ENCODE measurements at places on chromosomes 2 and 18. TPM values are rescaled to one million over a fixed set of nuclear protein-coding genes. Genes with fewer than 3 reads are reported as not detected.

DNA sequence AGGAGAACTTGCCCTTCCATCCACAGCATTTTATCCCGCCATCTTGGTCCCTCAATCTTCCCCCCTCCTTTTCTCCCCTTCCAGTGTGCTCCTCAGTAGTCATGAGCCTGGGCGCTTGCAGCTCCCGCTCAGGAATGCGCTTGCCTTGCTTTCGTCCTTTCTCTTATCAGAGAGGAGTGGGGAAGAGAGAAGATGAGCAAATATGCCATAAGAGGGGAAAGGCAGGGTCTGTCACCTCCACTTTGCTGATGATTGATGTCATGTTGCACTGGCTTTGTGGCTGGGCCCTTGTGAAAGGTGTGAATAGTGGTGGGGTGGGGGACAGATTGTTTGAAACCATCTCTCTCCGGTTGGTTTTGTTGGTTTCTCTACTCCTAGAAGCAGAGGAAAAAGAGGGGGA, 569.3 kb downstream of the TNS1 start:
- no peak for ATAC-seq

GRCh38 chr2:179822540-179822939, 38.9 kb downstream of the ZNF385B start:
- no peak for ATAC-seq

The GREB1 gene
- total RNA-seq: 1.0 TPM

The HSBP1L1 gene
- total RNA-seq: 9.2 TPM

DNA sequence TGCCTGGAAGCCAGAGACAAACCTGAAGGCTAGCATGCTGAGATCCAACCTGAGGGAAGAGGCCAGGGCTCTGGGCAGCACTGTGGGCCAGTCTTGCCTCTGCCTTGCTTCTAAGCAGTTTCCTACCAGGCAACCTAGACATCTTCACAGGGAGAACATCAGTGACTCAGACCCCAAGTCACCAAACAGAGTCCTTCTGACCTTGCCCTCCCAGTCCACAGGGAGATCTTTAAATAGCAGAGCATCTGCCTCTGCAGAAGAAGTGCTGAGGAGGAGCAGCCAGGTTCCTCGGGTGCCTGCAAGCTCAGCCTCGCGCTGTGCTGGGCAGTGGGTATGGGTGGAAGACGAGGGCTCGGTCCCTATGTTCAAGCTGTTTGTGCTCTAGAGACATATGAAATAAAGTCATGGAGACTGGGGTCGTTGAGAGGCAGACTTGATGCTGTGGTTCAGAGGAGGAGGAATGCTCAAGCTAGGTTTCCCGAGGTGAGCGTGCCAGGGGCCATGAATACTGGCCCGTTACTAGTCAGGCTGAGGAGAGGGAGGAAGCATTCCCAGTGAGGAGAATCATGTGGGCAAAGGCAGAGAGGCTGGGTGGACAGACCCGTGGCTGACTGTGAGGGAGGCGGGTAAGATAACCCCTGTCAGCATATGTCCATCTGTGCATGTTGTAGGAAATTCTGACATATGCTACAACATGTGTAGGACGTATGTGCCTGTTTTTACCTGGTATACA, 66.5 kb downstream of the BOLA3 start:
- no peak for ATAC-seq

The MTCL1 gene
- 0.64 TPM for total RNA-seq

The ITGB1BP1 gene
- 310 TPM for total RNA-seq

DNA sequence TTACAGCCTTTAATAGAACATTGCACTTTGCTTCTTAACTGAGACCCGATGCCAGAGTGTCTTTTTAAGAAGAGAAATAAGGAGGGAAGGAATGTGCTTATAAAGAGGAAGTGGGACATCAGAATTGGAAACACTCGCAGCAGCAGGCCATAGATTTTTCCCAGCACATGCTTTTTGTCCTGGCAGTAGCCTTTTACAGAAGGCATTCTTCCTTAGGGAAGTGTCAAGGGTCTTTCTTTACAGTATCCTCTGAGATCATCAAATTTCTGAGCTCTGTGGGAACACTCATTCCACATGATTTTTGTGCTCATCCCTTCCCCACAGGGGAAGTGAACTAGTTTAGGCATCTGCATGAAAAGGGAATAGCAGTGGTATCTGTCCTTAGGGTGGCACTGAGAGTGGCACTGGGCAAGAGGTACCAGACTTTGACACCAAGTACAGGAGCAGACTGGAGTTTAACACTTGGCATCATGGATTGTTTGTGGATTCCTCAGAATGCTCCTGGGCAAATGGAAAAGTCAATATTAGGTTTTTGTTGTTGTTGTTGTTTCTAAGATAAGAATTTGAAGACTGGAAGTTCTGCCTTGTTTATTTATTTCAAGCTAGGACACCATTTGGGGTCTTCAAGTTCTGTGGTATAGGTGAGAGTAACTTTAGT, 4.1 kb downstream of the MYO1B start:
- ATAC-seq: no peak

DNA sequence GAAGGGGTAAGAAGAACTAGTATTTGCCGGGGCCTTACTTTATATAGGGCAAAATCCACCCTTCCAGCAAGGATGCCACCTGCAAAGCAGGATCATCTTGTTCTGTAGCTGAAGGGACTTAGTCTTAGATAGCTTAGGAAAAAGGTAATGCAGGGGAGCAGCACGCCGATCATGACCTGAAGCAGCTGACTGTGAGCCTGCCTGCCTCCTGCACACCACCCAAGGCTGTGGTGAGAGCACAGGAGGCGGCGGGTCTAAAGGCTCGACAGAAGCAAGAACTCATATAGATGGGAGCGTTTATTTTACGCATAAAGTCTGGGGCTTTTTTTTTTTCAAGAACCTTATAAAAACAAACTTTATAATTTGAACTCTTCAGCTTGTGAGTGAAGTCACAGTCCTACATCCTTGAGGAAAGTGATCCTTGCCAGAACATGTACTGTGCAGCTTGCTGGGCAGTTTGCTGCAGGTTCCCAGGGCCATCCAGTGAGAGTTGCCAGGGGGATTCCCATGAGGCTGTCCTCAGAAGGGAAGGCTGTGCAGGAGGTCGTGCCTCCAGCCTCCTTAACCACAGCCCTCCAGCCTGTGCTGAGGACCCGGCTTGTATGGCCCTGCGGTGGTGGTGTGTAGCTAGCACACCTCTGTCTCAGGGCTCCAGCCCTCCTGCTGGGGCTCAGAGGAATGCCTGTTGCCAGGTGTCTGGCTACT, 92.1 kb downstream of the RNF144A start:
- ATAC-seq: no peak

- no peak for ATAC-seq
Measured at GRCh38 chr2:71950256-71951082, 197.2 kb downstream of the CYP26B1 start.

DNA sequence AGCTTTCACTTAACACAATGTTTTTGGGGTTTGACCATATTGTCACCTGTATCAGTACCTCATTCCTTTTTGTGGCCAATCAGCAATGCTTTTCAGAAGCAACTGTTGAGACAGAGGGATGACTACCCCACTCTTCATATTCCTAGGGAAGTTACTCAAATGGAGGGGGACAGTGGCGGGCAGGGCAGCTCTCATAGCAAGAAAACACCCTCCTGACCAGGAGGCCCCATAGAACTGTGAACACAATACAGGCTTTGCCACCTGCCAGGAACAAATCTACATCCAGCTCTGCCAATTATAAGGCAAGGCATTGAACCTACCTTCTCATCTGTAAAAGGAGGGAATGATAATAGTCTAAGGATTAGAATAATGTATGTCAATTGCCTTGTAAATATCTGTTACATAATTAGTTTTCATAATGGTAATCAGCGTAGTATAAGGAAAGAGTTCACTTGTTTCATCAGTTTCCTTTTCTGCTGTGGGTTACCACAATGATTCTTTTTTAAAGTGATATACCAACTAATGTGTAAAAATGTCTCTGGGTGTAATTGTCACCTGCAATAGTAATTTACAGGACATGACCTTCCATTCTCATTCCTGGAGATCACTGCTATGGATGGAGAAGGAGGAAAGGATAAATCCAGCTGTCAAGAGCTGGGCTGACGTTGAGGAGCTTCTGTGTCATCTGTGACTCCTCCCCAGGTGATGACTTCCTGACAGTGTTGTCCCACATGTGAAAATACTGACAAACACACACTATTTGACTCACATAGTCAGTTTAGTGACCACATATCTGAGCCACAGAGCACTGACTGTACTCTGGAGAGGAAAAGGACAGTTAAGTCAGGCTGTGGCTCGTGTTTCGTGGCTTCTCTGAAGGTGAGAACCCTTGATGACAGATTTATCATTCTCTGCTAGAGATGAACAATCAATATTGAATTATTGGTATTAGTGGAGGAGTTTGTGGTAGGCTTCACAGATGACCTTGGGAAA, 13.5 kb downstream of the ALPK2 start:
- ATAC-seq: peak; percentile 96

DNA sequence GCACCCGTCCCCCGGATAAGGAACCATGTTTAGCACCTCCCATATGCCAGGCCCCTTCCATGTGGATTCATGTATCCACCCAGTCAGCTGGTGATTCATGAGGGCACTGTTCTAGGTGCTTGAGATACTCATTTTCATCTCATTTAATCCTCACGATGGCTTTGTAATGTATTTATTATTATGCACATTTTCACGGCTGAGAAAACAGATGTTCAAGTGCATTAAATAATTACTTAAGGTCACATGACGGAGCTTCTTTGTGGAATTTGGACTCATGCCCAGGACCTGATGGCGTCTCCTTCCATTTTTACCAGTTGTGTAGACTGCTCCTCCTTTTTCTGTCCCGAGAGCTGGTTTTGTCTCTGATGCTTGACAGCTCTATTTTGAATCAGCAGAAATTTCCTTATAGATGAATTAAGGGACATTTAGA, 72.2 kb upstream of the RBM44 start:
- ATAC-seq: no peak

DNA sequence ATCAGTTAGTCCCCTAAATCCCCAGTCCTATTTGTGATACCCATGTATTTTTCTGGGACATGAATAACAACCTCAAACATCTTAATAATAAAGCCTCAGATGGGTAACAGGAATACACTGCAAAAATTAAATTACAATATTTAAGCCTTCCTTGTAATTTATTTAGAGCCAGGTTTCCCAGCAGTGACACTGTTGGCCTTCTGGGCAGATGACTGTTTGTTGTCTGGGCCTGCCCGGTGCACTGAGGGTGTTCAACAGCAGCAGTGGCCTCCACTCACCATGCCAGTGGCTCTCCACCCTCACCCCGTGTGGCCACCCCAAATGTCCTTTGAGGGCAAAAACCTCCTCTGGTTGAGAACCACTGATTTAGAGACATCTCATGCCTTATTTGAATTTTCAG, 270.2 kb upstream of the SIX3 start:
- ATAC-seq: no peak

- ATAC-seq: peak; percentile 72
Measured at GRCh38 chr18:8988260-8988871, 114.1 kb upstream of the NDUFV2 start.

DNA sequence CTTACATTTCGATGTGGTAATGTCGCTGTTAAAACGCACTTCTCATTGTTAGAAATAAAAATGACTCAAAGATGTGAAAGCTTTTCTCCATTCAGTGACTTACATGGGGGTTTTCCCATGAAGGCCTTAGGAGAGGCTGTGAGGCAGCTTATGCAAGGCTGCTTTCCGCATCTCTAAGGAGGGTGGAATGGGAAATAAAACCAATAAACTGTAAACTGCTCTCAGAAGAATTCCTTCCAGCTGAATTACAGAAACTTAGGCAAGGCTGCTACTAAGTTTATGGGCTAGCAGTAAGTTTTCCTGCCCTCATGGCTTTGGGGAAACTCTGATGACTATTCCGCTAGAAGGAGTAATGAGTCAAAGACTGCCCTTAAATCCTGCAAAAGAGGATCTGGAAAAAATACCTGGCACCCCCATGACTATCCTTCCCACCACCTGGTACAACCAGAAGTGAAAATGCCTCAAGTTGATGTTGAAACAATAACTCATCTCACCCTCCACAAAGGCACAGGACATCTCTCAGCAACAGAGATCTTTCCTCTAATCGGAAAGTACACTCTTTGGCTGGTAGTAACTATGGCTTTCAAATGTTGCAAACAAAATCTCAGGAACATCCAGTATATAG, 97.7 kb upstream of the SMAD7 start:
- peak; percentile 77 for ATAC-seq

DNA sequence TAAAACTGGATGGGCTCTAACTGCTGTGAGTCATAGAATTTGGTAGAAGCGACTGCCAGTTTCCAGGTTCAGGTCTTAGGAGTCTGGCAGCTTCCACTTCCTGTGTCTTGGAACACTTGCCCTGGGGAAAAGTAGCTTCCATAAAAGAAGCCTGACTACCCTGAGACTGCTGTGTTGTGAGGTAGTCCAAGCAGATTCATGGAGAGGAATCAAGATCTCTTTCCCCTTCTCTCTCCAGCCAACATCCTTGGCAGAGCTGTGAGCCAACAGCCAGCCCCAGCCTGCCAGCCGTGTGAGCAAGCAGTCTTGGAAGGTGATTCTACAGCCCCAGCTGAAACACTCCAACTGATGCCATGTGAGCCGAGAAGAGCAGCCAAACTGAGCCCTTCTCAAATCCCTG, 33.7 kb downstream of the SLC20A1 start:
- ATAC-seq: no peak

- no peak for ATAC-seq
Measured at GRCh38 chr2:128663371-128664050, 344.8 kb upstream of the HS6ST1 start.

GRCh38 chr18:31996007-31996406, 22.6 kb upstream of the RNF125 start:
- ATAC-seq: no peak

DNA sequence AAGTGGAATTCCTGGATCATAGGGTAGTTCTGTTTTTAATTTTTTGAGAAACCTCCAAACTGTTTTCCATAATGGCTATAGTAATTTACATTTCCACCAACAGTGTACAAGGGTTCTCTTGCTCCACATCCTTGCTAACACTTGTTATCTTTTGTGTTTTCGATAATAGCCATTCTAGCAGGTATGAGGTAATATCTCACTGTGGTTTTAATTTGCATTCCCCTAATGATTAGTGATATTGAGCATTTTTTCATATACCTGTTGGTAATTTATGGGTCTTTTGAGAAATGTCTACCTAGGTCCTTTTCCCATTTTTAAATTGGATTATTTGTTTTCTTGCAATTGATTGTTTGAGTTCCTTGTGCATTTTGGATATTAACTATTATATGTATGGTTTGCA, 39.6 kb downstream of the DIS3L2 start:
- ATAC-seq: no peak

The COBLL1 gene
- 0.28 TPM for total RNA-seq

DNA sequence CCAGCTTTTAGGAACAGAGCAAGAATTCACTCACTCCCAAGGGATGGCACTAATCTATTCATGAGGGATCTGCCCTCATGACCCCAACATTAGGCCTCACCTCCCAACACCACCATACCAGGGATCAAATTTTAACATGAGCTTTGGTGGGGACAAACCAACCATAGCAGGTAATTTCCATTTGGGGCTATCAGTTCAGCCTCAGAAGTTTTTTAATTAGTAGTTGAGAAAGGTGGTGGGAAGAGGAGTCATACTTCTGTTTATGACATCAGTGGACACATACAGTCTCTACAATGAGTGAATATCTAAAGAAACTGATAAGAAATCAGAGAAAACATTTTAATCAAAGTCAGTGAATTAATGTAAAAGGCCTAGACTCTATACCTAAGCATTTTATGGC, 59.6 kb upstream of the EMILIN2 start:
- no peak for ATAC-seq

GRCh38 chr2:14903709-14904374, 271.3 kb downstream of the LRATD1 start:
- peak; percentile 85 for ATAC-seq

All from activated T-helper 17 cell treated with anti-CD3 and anti-CD28 coated beads, Interleukin-2, amount 50 U/mL, for 72 hours (primary cell).